ENCODE measurements at places on chromosomes 3 and 15.

GRCh38 chr3:44892689-44893088 is 18.3 kb downstream of the TGM4 start:
- DNase-seq, result peak; percentile 38

- no peak for DNase-seq
Observed at GRCh38 chr3:182948305-182948704, 32.0 kb downstream of the DCUN1D1 start.

GRCh38 chr15:41821831-41822230 is 6.1 kb upstream of the JMJD7 start:
- no peak for DNase-seq

DNA sequence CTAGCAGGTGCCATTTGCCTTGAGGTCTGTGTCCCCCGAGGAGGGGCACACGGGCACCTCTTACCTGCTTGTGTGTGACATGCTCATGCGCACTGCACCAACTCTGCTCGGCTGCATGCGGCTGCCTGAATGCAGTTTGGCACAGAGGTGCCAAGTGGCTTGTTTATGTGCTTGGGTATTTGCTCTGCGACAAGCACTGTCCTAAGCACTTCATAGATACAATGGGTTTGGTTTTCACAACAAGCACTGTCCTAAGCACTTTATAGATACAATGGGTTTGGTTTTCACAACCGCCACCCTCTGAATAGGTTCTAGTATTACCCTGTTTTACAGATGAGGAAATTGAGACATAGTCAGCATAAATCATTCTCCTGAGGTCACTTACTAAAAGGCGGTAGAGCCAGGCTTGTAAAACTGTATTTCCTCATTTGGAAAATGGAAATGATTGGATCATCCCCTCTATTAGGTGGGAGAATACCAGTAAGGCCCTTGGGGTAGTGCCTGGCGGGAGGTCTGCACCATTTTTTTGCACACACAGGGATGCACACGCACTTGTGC is 487 bp downstream of the ITIH4 start:
- DNase-seq, result peak; percentile 14

- no peak for DNase-seq
Observed at GRCh38 chr3:59483191-59483590, 433.4 kb upstream of the CFAP20DC start.

DNA sequence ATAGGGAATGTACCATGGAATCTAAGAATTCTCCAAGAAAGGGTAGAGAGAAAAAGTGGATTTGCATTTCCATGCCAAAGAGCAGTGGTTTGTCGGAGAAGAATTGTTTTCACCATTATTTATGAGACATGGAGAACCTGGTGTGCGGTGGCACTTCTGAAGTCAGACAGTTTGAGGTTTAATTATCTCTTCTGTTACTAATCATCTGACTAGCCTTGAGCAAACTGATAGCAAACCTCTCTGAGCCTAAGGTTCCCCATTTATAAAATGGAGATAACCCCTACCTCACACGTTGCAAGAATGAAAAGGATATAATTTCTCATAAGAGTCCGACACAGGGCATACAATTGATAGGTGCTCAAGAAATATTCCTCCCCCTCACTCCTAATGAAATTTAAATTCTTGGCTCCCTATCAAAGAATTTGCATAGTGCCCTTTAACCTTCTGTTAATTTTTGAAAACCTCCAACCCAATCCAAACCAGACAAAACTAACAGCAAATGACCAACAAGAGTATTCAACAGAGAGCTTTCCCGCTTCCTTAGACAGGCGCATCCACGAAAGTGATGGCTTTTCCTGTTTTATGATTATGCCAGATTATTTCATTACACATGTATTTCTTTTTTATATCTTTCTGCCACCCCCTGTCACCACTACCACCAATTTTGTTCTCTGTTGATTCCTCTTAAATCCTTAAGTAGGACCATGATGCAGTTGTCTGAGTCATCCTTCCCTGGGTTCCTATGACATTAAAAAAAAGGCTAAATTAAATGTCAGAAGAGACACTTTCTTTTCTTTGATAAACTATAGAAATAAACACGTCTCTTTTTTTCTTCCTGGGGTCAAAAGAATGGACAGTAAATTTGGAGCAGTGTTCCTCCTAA is 28.5 kb downstream of the TMEM212 start:
- DNase-seq, result no peak
